ENCODE measurements at places on chromosomes 16 and 17.

GRCh38 chr17:78069695-78070094 lies 58.9 kb downstream of the TMC6 start:
- DNase-seq, result no peak

DNA sequence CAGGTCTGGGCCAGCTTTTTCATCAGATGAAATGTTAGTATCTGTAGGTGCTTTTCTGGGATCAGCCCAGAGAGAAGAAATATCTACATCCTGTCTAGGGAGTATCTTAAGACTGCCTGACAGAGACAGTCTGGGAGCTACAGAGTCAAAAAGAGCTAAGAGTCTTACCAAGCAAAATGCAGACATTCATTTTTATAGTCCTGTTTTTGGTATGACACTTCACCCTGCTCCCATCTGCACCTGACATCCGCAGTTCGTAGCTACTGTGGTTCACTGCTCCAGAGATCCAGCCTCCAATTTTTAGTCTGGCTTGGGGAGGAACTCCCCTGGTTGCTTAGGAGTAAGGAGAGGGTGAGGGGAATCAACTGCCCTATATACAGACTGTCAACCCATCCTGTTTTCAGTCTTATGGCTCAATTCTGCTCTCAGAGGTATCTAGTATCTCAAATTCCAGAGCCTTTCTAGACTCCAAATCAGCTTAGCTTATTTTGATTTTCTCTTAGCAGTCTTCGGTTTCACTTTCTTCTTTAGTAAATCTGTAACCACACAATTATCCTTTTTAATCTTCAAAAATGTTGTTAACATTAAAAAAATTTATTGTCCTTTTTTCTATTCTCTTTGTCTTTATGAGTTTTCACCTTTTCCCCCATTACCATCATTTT lies 97.8 kb downstream of the TMEM100 start:
- DNase-seq, result no peak

GRCh38 chr16:76676356-76676755 lies 399.2 kb downstream of the CNTNAP4 start:
- DNase-seq, result no peak

DNA sequence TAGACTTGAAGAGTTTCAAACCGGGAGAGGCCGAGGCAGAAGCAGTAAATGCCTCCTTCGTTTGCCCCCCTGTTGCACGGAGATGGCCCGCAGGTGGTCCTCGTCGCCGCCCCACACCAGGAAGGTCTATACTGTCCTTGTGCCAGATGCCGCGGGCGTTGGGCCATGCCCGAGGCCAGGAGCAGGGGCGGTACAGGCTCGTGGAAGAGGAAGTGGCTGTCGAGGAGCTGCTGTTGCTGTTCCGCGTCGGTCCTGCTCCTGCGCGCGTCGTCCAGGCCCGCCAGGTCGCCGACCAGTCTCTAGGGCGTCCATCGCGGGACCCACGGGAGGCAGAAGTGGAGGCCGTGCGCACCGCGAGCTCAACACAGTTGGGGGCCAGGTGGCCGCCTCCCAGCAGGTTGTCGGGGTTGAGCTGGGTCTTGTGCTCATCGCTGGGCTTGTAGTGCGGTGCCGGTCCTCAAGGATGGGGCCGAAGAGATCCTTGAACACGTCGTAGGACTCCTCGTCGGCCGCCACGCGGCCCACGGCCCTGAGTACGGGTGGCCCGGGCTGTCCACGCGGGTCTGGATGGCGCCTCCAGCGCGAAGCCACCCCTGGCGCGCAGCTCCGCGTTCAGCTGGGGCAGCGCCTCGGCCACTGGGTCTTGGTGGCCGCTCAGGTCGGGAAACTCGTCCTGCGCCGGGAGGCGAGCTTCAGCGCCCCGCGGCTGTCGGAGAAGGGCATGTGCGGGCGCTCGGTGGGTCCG lies 13.1 kb upstream of the C16orf87 start:
- no peak for DNase-seq

DNA sequence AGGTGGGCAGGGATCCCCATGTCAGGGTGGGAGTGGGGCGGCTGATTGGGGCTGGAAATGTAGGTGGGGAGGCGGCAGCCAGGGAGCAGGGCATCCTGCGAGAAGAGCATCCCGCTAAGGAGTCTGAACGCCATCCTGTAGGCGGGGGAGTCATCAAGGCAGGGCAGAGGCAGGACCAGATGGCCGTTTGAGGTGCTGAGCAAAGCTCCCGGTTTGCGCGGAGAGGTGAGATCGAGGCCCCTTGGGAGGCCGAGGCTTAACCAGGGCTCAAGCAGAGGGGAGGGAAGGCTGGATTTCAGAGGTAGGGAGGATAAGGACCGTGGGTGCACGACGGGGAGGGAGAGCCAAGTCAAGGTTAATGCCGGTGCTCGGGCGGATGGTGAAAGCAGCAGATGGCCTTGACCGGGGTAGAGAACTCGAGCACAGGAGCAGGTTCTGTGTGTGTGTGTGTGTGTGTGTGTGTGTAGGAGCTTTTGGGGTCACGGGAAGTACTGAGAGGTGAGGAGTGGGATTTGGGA lies 472 bp upstream of the NME2 start:
- DNase-seq, result peak; percentile 73

GRCh38 chr16:23060458-23061320 lies 88.6 kb downstream of the USP31 start:
- peak; percentile 67 for DNase-seq

DNA sequence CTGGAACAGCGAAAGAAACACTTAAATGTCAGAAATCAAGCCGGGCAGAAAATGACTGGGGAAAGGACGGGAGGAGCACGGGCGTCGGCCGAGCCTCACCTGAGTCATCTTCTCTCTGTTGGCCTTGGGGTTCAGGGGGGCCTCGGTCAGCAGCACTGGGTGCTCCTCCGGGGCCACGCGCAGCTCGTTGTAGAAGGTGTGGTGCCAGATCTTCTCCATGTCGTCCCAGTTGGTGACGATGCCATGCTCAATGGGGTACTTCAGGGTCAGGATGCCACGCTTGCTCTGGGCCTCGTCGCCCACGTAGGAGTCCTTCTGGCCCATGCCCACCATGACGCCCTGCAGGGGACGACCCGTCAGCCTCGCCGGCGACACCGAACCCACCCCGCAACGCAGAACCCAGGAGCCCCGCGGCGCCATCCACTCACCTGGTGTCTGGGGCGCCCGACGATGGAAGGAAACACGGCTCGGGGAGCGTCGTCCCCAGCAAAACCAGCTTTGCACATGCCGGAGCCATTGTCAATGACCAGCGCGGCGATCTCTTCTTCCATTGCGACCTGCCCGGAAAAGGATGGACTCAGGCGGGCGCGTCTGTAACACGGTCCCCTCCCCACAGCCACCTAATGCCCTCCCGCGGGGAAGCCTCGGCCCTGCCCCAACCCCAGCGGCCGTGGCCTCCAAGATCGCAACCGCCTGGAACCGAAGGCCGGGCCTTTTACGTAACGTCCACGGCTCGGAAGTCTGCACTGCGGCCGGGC lies 616 bp downstream of the ACTG1 start:
- peak; percentile 64 for DNase-seq

- DNase-seq, result no peak
Measured at GRCh38 chr17:38743556-38744171, 4.5 kb downstream of the PCGF2 start.

GRCh38 chr17:42475835-42476234 lies 17.2 kb downstream of the ATP6V0A1 start:
- no peak for DNase-seq

DNA sequence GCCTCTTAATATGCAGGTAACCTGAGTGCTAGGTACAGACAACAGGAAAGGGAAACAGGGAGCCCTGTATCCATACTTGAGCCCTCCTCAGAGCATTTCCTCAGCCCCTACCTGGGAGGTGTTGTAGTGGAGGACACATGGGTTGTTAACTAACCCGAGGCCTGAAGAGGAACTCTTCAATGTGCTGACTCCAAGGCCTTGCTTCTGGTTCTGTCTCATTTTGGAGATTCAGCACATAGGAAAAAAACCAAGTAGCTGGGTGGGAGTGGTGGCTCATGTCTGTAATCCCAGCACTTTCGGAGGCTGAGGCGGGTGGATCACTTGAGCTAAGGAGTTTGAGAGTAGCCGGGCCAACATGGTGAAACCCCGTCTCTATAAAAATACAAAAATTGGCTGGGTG lies 24.8 kb downstream of the SNX11 start:
- DNase-seq, result no peak

- no peak for DNase-seq
Measured at GRCh38 chr17:78959803-78960202, 19.9 kb downstream of the LGALS3BP start.

DNA sequence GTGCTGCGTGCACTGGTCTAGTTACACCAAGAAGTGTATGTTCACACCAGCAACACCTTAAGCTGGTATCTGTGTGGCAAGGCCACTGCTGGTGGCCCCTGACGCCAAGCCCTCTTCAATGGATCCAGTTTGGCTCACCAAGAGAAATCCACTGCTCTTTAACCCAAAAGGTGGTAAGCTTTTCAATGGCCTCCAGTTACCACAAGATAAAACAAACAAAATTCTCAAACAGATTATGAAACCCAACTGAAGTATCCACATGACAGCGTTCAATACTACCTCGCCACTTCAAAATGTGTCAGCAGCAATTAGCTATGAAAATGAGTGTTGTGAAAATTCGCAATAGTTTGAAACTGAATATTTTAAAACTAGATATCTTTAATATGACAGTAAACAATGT lies 96.5 kb upstream of the AKTIP start:
- DNase-seq, result no peak

DNA sequence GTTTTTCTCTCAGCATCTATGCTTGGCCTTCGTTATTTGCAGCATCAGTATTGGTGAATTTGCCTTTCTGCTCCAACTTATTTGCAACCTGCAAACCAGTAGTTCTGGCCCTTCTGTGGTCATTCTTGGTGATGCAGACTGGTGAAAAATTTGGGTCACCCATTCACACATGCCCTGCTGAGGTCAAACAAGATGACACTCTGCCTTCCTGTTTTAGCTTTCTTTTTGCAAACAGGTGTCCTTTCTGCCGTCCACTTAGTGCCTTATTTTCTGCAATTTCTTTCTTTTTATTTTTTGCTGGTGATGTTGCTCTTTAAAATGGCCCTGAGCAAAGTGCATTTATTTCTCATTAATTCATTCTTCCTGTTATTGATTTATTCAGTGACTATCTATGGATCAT lies 31.3 kb downstream of the PLCG2 start:
- no peak for DNase-seq

- DNase-seq, result no peak
Measured at GRCh38 chr17:77279448-77280303, 138.9 kb downstream of the SEC14L1 start.

GRCh38 chr16:2057438-2057837 lies 9.7 kb downstream of the TSC2 start:
- no peak for DNase-seq

GRCh38 chr17:57886020-57886419 lies 36.2 kb upstream of the MRPS23 start:
- DNase-seq, result no peak

- no peak for DNase-seq
Measured at GRCh38 chr17:74497471-74497870, 31.0 kb downstream of the CD300A start.

GRCh38 chr16:68400924-68401460 lies 47.3 kb downstream of the SMPD3 start:
- DNase-seq, result no peak

- no peak for DNase-seq
Measured at GRCh38 chr17:45747911-45748310, 36.2 kb upstream of the CRHR1 start.

GRCh38 chr17:70076189-70076588 lies 1.2 kb downstream of the KCNJ16 start:
- DNase-seq, result no peak

DNA sequence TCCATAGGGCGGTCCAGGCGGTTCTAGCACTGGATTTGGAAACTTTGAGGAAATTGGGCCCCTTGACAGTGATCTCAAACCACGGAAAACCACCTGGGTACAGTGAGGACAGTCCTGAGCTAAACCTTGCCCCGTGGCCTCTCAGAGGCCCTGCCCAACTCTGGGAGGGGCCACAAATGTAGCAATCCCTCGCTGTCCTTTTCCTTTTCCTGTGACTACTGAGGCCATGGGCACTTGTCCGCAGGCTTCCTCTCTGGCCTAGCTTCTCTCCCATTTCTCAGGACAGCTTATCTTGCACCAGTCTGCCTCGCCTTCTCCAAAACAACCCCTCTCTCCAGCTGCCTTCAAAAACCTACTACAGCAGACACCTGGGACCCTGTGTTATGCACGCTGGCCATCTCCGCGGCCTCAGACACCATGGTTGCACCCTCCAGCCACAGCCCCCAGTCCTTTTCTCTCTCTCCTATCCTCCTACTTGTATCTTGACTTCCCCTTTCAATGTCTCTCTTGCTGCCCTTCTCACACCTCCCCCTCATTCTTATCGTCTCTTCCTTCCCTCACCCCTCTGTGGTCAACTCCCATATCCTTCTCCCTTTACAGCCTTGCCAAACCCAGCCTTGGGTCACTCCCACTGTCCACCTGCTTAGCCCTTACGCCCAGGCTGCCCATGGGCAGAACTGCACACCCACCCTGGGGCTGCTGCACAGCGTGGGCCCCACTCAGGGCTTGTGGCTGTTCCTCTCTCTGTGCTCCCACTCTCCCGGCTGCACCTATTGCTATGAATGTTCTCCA lies 7.6 kb downstream of the SCPEP1 start:
- DNase-seq, result peak; percentile 63

DNA sequence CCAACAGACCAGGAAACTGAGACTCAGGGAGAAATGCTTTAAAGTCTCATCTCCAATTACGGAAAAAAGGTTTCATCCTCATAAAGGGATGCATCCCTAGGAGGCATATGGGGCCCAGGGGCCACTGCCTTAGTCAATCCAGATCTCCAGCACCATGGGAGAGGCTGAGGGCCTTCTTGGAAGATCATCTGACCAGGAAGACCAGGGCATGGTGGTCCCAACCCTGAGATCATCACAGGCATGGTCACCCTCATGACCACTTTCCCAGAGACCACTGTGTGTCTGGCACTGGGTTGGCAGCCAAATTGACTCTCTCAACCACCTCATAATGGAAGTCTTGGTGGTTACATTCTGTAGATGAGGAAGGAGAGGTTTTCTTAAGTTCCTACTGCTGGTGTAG lies 23.4 kb upstream of the CES5A start:
- no peak for DNase-seq

GRCh38 chr16:67860589-67861398 lies 12.1 kb upstream of the EDC4 start:
- DNase-seq, result no peak

GRCh38 chr16:17301184-17301583 lies 169.6 kb downstream of the XYLT1 start:
- no peak for DNase-seq

- no peak for DNase-seq
Measured at GRCh38 chr16:4746991-4747574, 12.7 kb downstream of the DNAAF8 start.

- peak; percentile 81 for DNase-seq
Measured at GRCh38 chr17:76000016-76000754, 470 bp upstream of the CDK3 start.

DNA sequence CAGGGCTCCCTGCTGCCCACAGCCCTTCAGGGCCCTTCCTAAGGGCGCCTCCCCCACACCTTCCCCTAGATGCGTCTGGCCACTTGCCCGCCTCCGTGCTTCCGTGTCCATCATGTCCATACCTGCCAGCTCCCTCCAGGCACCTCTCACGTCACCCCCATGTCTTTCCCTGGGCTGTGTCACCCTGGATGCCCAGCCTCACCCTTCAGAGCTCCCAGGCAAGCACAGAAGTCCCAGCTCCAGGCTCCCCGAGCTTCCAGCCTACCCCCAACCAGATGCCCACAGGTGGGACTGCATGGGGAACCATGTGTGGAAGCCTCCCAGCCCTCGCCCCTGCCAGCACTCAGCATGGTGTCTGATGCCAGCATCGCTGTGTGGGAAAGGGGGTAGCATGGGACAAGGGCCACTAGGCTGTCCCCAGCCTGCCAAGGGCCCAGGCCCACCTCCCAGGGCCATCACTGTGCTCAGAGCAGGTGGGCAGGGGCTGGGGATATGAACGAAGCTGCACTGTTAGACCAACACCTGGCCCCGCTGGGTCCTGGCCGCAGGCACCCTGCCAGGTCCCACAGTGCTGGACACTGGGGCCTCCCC lies 1.9 kb upstream of the AXIN1 start:
- peak; percentile 62 for DNase-seq
